ENCODE measurements at places on chromosomes 4 and X. TPM values are rescaled to one million over a fixed set of nuclear protein-coding genes. Genes with fewer than 3 reads are reported as not detected.

Gene UGT8
- total RNA-seq, result 0.15 TPM

Gene CCKAR
- not detected for total RNA-seq

Gene POF1B
- 2.6 TPM for total RNA-seq

Gene GAGE2A
- total RNA-seq, result not detected

Gene ANK2
- 1.8 TPM for total RNA-seq

Gene XAGE2
- total RNA-seq, result not detected

Gene H2BW2
- total RNA-seq, result not detected

Gene TCP11X2
- total RNA-seq, result not detected

Gene ZFP42
- total RNA-seq, result not detected

Gene VSIG1
- 0.35 TPM for total RNA-seq

Gene FBXW7
- 5.7 TPM for total RNA-seq

All from A549 treated with ZK216348 at 1 μM for 4 hours (cell line).